ENCODE measurements at places on chromosomes 11 and 22.
A peak's percentile ranks its signal among the peaks of the same experiment; 100 is the strongest.

GRCh38 chr11:128171506-128171905, 415.9 kb downstream of the ETS1 start:
- no peak for DNase-seq

- DNase-seq = no peak
Measured at GRCh38 chr11:130848361-130849214, 67.7 kb downstream of the SNX19 start.

- no peak for DNase-seq
Measured at GRCh38 chr11:35487532-35488078, 37.8 kb downstream of the PAMR1 start.

GRCh38 chr22:40215266-40215665, 37.5 kb downstream of the TNRC6B start:
- DNase-seq = peak; percentile 22

GRCh38 chr11:95419915-95420314, 188.9 kb upstream of the SESN3 start:
- DNase-seq = no peak

DNA sequence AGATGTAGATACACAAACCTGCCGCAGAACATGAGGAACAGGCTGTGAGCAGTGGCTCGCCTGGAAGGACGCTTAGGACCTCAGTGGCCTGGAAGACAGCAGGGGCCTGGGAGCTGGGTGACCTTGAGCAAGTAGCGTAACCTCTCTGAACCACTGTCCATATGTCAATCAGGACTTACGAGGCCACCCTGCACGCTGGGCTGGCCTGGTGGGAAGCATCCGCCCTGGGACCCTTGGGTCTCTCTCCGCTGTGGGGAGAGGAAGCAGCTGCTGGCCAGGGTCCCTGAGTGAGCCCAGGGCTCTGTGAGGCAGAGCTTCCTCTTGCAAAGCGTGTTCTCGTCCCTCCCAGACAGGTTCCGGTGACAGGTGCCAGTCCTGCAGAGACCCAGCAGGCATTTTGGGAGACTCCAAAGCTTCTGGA, 14.0 kb upstream of the EHD1 start:
- no peak for DNase-seq

- no peak for DNase-seq
Measured at GRCh38 chr11:110972640-110973039, 260.4 kb upstream of the ARHGAP20 start.

DNA sequence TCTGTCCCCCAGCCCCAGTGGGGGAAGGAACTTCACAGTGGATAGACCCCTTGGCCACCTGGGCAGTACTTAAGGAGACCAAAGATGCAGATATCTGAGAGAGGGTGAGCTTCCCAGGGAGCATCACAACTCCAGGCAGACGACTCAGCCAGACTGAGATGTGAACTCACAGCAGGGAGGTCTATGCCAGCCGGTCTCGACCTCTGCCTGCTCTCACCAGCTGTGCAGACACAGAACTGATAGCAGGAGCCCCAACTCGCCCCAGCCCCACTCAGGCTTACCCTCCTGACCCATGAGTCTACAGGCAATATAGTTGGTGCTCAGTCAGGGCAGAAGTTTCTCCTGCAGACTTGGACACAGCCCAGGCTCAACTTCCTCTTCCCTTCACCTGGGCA, 29.7 kb upstream of the ACCSL start:
- no peak for DNase-seq

DNA sequence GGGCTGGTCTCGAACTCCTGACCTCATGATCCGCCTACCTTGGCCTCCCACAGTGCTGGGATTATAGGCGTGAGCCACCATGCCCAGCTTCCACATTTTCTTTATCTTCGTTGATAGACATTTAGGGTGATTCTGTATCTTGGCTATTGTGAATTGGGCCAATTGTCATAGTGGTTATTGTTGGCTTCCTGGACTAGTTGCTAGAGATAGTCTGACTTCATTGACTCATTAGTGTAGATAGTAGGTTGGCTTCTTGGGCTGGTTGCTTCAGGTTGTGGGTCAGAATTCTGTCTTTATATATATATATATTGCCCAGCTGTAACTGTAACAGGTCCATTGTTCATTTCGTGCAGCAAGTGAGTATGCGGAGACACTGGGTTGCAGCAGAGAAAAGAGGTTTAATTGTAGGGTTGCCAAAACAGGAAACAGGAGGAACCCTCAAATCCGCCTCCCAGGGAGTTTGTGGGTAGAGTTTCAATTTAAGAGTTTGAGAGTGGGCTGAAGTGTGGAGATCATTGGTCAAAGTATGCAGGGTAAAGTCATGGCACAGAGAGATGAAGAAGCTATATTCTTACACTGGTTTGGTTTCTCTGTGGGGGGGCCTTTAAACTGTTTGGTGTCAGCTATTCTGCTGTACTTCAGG, 22.0 kb downstream of the ATG13 start:
- no peak for DNase-seq

DNA sequence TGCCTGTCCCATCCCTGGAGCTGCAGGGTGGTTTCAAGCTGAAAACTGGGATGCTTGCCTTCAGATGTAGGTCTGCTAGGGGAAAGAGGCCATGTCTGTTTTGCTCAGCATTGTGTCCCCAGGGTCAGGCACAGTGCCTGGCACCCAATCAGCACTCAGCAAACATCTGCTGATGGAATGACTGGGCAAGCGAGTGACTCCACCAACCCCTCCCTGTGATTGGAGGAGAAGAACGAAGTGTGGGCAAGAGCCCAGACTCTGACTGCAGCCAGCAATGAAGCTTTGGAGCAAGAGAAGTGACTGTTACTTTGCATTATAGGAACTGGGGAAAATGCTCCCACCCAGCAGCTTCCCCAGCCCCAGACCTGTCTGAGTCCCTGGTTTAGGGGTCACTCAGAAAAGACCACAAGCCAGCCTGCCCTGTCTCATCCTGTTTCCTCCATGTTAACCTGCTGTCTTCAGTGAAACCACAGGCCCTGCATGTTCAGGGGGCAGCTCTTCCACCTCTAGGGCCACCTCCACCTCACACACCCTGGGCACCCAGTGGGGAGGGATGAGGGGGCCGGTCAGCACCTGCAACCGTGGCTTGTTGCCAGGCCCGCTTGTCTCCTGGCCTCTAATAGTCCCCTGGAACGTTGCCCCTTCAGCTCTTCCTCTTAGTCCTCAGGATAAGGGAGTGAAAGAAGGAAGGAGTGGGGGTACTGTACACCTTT, 147.4 kb downstream of the TRIM29 start:
- DNase-seq = no peak

DNA sequence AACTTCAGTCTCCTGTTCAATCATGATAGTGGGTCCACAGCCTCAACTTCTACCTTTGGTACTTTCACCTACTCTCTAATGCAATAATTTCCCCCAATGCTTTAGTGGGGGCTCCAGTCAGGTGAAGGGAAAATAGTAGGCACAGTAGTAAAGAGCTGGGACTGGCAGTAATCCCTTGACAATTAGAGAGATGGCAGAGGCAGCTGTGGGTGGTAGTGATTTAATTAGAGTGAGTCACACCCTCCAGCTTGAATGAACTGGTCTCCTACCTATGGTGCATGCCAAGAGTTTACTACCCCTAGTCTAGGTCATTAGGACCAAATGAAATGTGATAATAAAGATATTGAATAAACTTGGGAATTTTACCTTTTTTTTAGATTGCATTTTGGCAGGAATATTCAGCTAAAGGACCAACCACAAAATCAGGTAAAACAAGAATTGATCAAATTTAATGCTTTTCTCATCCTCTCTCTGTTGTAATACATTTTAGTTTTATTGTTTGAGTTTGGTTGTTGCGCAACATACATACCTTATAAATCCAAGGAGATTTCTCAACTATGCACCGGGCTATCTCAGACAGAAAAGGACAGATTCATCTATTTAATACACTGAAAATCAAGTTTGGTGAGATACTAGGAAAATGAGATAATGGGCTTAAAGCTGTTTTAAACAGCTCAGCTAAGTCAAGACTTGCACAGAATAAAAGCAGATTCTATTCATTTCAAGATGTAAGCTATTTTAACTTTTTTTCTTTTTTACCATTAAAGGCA, 9.0 kb downstream of the PRRG4 start:
- no peak for DNase-seq

- no peak for DNase-seq
Measured at GRCh38 chr22:45058622-45058912, 48.8 kb upstream of the PHF21B start.

GRCh38 chr22:22013559-22014284, 31.1 kb upstream of the TOP3B start:
- no peak for DNase-seq

- DNase-seq = peak; percentile 83
Measured at GRCh38 chr11:72813740-72814285, 398 bp upstream of the ATG16L2 start.

DNA sequence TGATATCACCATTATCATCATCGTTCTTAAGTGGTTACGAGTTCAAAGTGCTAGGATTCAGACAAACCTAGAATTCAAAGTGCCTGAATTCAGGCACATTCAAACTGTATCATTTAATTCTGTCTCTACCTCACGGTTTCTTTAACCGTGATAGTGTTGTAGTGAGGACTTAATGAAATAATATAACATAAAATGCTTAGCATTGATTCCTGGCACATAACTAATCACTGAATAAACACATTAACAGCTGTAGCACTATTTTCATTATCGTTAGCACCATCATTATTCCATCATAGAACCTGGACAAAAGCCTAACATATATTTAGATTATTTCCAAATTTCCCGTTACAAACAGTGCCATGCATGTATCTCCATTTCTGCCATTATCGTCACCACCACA, 102.0 kb downstream of the WNT11 start:
- DNase-seq = no peak

GRCh38 chr11:92556431-92556830, 331.8 kb downstream of the FAT3 start:
- DNase-seq = no peak

- DNase-seq = no peak
Measured at GRCh38 chr22:42974223-42974622, 40.7 kb downstream of the PACSIN2 start.

GRCh38 chr22:29741926-29742325, 22.1 kb downstream of the CABP7 start:
- DNase-seq = no peak

- DNase-seq = no peak
Measured at GRCh38 chr11:110338684-110339083, 42.3 kb upstream of the RDX start.

DNA sequence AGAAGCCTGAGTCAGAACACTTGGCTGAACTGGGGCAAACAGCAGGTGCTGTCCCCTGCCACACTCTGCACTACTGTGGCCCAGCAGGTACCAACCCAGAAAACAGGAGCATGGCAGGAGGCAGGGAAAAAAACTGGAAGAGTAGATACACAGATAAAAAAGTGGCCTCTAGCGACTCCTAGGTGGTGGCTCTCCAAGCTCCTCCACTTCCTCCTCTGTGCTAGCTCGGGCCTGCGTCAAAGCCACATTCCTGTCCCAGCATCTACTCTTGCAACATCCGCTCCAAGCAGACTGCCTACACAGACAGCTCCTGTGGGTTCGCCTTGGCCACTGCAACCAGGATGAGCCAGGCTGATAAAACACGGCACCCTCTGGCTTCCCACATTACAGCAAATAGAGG, 6.9 kb downstream of the OR8B12 start:
- DNase-seq = no peak

GRCh38 chr11:64037027-64037634, 1.4 kb downstream of the FLRT1 start:
- DNase-seq = no peak

- no peak for DNase-seq
Measured at GRCh38 chr11:17244046-17244445, 32.5 kb upstream of the NUCB2 start.
